Stimulated activated CD8-positive, alpha-beta memory T cell treated with anti-CD3 and anti-CD28 coated beads, Interleukin-4, amount 100 ng/mL, for 4 hours (primary cell): ENCODE measurements at places on chromosomes 16 and 17.
A peak's percentile ranks its signal among the peaks of the same experiment; 100 is the strongest.

DNA sequence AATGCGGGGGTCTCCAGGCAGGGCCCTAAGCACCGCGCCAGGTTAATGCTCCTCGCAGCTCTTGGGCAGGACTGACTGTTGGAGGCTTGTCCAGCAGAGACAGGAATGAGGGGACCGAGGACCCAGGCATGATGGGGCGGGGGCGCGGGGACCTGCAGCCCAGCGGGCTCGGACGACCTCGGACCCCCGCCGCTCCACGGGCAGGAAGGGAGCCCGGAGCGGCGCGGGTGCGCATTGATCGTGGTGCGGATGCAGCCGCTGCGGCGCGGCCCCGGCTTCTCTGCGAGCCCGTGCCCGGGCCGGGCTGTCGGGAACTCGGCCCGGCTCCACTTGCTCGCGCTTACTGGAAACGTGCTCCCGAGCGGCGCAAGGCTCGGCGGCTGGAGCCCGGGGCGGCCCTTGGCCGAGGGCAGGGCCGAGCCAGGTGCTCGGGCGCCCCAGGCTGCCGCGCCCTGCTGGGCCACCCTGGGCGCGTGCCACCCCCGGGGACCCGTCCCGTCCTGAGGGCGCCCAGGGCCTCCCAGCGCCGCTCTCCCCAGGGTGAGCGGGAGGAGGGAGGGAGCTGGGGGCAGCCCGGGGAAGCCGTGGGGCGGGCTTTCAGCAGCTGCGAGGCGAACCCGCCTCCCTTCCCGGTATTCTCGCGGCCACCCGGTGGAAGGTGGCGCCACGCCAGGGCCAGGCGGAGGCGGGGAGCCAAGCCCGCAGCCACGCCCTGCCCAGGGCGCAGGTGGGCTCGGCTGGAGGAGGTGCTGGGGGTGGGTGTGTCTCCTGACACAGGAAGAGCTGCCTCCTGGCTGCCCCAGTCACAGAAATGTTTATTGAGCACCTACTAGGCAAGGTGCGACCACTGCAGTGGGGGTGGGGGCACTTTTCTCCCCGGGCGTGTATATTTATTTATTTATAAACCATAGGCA is 45.9 kb downstream of the SOCS3 start:
- peak; percentile 32 for DNase-seq

- no peak for DNase-seq
These were observed 3.7 kb downstream of the RPH3AL start for GRCh38 chr17:348692-349425.

- no peak for DNase-seq
These were observed 149.4 kb downstream of the RBFOX1 start for GRCh38 chr16:7482032-7482431.

GRCh38 chr16:15953477-15953876 is 4.1 kb downstream of the ABCC1 start:
- DNase-seq, result no peak

DNA sequence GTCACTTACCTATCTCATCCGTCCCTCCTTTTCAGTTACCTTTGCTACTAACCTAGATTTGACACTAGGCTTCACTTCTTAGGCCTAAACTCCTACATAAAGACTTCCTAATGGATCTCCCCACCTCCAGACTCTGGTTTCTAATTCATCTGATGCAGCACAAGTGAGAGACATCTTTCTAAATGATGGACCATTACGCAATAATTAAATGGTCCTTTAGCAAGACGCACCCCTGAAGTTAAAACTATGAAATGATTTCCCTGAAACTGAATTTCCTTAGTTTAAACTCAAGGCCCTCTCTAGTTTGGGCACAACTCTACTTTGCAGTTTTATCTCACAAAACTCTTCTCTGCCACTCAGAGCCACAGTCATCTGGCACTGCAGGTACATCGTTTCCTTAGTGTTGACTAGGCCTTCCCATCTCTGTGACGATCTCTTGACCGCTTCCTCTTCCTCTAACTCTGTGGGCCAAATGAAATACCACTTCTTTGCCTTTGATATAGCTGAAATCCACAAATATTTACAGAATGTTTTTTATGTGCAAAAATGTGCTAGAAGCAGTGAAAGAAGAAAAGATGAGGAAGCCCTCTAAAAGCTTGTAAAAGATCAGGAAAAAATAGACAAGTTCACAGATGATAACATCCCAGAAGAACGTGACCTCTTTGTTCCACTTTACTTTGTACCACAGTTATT is 3.3 kb downstream of the SYNRG start:
- DNase-seq, result no peak

DNA sequence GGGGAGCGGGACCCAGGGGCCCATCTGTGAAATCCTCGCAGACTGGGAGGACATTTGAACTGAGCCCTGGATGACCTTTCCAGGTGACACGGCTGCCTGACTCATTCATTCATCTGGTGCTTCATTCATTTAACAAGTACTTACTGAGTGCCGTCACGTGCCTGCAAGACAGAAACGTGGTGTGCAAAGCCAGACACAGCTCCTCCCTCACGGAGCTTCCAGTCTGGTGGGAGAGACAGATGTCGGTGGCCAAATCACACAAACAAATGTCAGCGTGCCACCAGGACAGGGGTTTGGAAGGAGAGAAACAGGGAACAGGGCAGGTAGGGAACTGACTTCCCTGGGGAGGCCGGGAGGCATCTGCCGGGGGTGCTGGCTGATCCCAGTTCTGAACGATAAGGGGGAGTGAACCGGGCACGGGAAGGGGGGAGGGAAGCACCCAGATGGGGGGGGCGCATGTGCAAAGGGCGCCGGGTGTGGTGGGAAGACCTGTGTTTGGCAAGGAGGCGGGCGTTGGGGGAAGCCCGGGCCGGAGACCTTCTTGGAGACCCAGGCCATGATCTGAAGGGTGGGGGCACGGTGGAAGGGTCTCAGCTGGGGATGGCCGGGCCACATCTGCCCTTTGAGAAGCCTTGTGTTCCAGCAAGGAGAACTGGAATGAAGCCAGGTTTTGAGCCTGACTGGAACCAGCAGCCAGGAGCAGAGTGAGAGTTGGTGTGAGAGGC is 93.6 kb upstream of the CIBAR2 start:
- DNase-seq, result no peak

DNA sequence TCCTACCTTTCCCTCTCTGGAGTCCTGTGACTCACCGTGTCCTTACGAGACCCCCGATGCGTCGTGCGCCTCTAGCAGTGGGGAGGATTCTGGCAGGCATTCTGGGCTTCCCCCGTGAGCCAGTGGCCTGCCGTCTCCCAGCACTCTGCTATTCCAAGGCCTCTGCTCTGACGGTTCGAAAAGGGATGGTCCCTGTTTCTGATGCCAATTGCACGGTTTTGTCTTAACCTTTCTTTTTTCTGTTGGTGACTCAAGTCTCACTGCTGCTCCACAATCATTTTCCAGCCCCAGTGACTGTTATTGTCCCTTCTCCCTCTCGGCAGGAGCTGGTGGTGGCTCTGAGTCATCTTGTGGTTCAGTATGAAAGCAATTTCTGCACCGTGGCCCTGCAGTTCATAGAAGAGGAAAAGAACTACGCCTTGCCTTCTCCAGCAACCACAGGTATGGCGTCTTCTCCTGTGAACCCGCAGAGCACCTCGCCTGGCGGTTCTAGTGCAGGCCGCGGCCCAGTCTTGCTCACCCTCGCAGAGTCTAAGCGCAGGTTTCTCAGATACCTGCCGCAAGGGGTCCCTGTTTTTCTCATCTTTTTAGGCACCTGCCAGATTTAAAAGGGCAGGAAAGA is 100.1 kb upstream of the CHMP6 start:
- DNase-seq, result peak; percentile 49

DNA sequence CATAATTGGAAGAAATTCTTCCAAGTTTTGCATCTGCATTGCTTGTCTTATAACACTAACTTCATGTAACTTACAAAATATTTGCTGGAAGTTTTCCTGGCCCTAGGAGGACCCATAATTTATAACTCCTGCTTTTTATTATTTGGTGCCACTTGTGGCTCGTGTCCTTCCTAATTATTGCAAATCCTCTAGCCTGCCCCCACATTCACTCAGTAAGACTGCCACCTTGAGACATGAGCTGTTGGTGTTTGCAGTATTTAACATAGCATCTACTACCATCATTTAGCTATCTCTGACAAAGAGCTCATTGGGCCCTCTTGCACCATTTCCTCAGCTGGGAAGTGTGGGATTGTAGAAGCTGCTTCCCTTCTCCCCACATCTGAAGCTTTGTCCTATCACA is 49.5 kb downstream of the FTO start:
- DNase-seq, result no peak

- DNase-seq, result no peak
These were observed 18.1 kb downstream of the UBE2O start for GRCh38 chr17:76434870-76435269.

GRCh38 chr17:57045868-57046704 is 39.0 kb upstream of the AKAP1 start:
- DNase-seq, result peak; percentile 21

DNA sequence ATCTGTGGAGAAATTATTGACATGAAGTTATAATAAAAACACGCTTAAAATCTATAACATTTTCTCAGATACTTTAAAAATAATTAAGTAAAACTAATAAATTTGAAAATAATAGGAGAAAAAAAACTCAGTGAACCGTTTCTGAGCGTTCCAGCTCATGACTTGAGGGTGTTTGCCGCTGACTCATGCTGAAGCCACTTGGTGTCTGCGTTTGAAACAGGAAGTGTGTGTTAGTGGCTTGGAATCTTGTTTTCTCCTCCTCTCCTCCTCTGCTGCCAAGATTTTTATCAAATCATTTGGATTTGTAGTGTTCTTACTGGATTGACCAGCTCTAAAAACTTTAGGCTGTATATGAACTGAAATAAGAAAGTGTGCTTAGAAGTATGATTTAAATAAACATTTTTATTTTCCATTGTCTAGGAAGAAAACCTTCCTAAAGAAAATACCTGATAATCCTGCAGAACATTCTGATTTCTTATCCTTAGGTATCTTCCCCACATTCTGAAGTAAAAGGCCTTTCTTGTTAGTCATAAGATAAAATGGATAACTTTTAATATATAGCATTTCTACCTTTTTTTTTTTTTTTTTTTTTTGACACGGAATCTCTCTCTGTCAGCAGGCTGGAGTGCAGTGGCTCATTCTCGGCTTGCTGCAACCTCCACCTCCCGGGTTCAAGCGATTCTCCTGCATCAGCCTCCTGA is 30.8 kb downstream of the USP10 start:
- no peak for DNase-seq

- no peak for DNase-seq
These were observed 53.7 kb downstream of the RPH3AL start for GRCh38 chr17:298791-299450.

- DNase-seq, result no peak
These were observed 146.2 kb downstream of the ENGASE start for GRCh38 chr17:79220713-79221291.

DNA sequence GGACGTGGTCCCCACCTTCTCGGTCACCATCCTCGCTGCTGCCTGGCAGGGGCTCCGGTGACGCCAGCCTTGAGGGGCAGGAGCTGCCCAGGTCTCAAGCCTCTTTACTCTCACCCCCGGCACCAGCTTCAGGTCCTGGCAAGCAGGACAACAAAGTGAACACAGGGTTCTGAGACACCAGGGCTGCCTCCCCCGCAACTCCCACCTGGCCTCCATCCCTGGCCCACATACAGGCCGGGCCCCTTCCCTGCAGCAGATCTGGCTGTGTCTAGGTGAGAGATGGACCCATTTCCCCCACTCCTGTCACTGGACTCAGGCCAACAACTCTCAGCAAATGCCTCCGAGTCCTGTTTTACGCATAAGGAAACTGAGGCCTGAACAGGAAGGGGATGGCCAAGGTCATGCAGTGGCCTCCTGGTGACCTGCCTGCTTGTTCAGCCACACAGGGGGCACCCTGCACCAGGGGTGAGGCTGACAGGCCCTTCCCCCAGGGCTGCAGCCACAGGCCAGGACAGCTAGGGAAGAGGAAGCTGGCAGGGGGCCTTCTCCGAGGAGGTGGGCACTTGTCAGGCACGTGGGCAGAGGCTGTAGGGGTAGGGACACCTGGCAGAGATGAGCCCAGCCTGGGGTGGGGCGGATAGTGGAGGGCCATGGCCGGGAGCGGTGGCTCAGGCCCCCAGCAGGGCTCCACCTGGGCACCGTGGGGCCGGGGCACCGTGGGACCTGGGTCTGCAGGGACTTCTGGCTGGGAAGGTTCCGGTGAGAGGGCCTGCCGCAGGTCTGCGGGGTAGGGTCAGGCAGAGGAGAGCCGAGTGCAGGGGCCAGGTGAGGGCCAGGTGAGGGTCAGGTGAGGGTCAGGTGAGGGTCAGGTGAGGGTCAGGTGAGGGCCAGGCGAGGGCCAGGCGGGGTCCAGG is 46.7 kb upstream of the PVALEF start:
- DNase-seq, result no peak

- DNase-seq, result peak; percentile 28
These were observed 1.0 kb upstream of the ARMC5 start for GRCh38 chr16:31458073-31458843.

GRCh38 chr16:81601601-81602255 is 157.1 kb downstream of the CMIP start:
- no peak for DNase-seq

- no peak for DNase-seq
These were observed 14.2 kb upstream of the CD300A start for GRCh38 chr17:74452033-74452840.

DNA sequence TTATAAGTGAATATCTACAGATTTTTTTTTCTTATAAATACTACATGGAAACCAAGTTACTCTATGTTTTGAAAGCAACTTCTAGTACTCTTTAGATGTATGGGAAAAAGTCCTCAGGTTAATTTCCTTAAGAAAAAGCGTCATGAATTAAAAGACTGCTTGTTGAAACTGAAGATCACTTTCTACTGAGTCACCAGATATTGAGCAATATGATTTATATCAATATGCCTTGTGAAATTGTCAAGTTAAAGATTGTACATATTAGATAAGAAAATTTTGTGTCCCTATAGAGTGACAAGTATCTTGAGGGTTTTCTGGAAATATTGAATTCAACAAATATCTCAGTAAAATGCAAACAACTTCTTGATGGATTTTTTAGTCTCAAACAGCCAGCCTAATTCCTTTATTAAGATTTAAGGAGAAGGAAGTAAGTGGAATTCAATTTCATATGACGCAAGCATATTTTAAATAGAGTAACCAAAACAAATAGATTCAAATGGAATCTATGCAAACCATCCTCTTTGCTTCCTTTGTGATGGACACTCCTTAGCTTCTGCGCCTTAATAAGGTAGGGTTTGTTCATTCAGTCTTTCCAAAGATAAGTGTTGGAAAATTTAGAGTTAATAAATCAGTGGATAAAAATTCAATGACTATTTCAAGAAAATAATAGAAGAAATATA is 16.6 kb downstream of the KRT12 start:
- DNase-seq, result no peak

- DNase-seq, result no peak
These were observed 5.3 kb downstream of the ELOB start for GRCh38 chr16:2771496-2772402.

- no peak for DNase-seq
These were observed 5.6 kb downstream of the CIAO3 start for GRCh38 chr16:734981-735881.

GRCh38 chr17:20127360-20128035 is 118.3 kb downstream of the SPECC1 start:
- DNase-seq, result no peak
